ENCODE measurements at places on chromosomes 6 and 20.

GRCh38 chr6:44297063-44298038, 15.8 kb downstream of the AARS2 start:
- DNase-seq = peak; percentile 45

DNA sequence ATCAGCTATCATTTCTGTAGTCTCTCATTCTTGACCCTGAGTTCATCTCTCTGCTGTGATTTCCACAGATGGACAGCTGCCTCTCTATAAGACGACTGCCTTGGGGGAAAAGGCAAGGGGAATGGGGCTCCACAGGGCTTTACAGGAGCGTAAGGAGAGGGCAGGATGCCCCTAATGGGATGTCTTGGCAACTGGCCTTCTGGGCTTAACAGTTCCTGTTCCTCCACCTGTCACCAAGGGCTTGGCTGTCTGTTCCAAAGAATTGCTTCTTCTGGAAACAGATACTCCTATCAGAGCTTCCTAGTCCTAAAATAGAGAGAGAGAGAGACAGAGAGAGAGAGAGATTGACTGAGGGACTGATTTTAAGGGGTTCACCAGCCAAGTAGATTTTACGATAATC, 181.9 kb downstream of the TMEM200A start:
- no peak for DNase-seq

GRCh38 chr6:150857945-150858308, 7.6 kb upstream of the MTHFD1L start:
- no peak for DNase-seq

GRCh38 chr6:90074161-90074850, 180.0 kb downstream of the GJA10 start:
- DNase-seq = no peak

- DNase-seq = no peak
Observed at GRCh38 chr6:157685596-157686280, 137.3 kb upstream of the SNX9 start.

- DNase-seq = peak; percentile 72
Observed at GRCh38 chr6:106510090-106510970, 119.0 kb downstream of the RTN4IP1 start.

DNA sequence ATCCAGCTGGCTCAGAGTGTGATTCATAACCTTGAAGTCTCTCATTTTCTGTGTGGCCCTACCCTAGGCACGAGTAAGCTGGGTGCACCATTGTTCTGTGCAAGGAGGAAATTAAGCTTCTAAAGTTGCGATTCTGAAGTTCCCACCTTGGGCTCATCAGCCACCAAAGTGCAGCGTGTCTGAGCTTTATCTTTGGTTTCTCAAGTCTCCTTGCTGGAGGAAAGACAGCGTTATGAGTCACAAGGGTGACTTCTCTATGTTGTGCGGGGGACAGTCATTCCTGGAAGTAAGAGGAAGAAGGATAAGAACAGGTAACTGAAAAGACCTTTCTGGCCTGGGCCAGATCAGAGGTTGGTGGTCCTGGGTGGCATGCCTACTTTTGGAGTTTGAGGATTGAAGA, 16.8 kb downstream of the MRAP2 start:
- DNase-seq = no peak

DNA sequence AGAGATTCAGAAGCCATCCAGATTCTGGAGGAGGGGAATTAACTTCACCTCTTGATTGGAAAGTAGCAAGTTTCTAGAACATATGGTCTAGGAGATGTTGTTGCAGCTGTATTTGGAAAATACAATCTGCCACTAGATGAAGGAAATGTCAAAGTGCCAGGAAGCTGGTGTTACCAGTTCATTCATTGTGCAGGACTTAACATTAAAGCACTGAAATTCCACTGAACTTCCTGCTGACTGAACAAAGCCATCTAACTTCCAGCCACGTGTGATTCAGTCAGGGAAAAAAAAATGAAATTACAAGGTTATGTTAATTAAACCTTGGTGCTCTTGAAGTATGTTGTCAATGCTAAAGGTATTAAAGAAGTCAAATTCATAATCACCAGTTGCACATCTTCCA, 321.5 kb upstream of the SASH1 start:
- no peak for DNase-seq

GRCh38 chr20:15976047-15976736, 597.1 kb downstream of the KIF16B start:
- DNase-seq = no peak

DNA sequence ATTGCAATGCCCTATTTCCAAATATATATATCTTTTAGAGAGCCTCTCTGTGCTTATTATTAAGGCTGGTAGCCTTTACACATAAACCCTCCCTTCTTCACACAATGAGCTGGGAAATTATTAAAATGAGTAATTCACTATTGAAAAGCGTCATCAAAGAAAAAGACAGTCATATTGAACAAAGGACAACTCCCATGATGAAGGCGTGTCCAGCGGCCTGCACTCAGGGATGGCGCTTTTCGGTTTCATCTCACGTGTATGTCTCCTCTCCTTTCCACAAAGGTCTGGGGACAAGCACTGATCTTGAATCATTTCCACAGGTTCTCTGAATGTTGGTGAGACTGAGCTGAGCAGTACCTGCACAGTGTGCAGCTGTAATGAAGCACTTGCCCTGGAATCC, 3.5 kb downstream of the SERPINB9 start:
- DNase-seq = no peak

DNA sequence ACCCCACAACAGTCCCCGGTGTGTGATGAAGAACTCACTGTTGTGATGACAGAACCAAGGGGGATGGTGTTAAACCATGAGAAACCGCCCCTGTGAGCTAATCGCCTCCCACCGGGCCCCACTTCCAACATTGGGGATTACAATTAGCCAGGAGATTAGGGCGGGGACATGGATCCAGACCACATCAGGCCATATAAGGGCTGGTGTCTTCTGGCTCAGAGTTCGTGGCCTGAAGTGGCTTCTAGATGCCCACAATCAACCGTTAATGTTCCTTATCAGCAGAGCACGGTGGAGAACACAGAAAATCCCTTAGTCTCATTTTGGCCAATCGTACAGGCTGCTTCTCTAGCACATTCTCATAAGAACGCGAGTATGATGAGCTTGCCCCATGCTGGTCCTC, 10.9 kb upstream of the MAS1 start:
- DNase-seq = no peak

DNA sequence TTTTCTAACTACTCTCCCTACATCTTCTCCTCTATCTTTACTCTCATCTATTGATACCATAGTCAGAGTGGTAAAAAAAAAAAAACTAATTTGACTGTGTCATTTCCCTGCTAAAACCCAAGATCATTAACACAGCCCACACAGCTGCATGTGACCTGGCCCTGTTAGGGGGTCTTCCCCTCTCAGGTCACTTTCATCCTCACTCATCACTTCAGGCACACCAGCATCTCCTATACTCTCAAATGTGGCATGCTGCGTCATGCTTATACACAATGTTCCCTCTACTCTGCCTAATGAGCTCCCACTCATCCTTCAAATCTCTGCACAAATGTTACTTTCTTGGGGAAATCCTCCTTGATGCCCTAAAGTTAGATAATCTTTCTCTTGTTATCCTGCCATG, 86.8 kb downstream of the CDK19 start:
- no peak for DNase-seq

DNA sequence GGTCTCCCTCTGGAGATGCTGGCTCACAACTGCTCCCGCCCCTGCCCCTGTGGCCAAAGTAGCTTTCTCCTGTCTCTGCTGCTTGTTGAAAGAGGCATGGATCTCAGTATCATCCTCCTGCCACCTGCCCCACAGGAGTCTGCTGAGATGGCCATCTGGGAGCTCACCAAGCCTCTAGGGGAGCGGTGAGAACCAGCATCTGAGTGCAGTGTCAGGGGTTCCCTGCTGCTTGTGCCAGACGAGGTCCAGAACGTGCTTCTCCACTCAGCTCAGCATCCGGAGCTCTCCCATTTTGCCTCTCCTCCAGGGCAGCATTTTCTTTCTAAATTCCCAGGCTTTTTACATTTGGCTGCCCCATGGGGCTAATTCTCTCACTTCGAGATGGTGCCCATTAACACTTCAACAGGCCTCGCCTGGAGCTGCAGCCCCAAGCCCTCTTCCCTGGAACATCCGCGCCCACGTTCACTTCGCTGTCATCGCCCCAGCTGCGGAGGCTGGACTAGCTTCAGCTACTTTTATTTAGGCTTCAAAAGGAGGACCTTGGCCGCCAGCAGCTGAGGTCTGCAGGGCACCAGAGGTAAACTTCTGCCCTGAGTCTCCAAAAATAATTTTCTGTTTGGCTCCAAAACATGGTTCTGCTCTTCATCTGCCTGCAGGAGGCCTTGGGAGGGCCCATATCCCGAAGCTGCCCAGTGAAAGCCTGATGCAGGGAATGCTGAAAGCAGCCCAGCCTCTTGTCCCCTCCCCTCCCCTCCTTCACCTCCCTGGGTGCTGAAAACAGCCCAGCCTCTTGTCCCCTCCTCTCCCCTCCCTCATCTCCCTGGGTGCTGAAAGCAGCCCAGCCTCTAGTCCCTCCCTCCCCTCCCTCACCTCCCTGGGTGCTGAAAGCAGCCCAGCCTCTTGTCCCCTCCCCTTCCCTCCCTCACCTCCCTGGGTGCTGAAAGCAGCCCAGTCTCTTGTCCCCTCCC, 25.2 kb upstream of the MLN start:
- no peak for DNase-seq

GRCh38 chr20:14383335-14383734, 45.9 kb upstream of the FLRT3 start:
- DNase-seq = no peak

GRCh38 chr6:34872332-34872731, 15.5 kb downstream of the TAF11 start:
- DNase-seq = no peak
